ENCODE measurements at places on chromosomes 6 and 20.

DNA sequence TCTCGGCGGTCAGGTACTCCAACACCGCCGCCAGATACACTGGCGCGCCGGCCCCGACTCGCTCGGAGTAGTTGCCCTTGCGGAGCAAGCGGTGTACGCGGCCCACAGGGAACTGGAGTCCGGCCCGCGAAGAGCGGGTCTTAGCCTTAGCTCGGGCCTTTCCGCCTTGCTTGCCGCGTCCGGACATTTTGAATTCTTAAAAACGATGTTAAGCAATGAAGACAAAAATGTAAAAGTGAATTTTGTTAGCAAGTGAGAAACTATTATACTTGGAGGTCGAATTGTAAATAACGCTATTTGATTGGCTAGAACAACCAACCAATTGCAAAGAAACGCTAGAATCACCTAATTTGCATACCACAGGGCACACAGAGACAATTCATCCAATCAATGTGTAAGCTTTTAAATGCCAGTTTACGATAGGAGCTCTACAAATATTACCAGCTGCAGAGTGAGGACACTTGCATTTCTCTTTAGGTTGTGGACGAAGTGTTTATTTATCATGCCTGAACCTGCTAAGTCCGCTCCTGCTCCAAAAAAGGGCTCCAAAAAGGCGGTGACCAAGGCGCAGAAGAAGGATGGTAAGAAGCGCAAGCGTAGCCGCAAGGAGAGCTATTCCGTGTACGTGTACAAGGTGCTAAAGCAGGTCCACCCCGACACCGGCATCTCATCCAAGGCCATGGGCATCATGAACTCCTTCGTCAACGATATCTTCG is 112.0 kb downstream of the HFE start:
- peak; percentile 94 for DNase-seq

GRCh38 chr6:47545223-47545622 is 67.6 kb downstream of the CD2AP start:
- no peak for DNase-seq

GRCh38 chr6:133170602-133171001 is 70.6 kb upstream of the EYA4 start:
- no peak for DNase-seq

- DNase-seq, result no peak
These were observed 19.1 kb upstream of the FKBP5 start for GRCh38 chr6:35707714-35708407.

Measured in fibroblast of mammary gland (primary cell).